GM19239 (cell line): ENCODE measurements at places on chromosomes 2 and 18.

GRCh38 chr2:169105476-169105875 is 36.1 kb downstream of the DHRS9 start:
- no peak for DNase-seq

GRCh38 chr18:32301361-32301760 is 111.5 kb downstream of the MEP1B start:
- no peak for DNase-seq

DNA sequence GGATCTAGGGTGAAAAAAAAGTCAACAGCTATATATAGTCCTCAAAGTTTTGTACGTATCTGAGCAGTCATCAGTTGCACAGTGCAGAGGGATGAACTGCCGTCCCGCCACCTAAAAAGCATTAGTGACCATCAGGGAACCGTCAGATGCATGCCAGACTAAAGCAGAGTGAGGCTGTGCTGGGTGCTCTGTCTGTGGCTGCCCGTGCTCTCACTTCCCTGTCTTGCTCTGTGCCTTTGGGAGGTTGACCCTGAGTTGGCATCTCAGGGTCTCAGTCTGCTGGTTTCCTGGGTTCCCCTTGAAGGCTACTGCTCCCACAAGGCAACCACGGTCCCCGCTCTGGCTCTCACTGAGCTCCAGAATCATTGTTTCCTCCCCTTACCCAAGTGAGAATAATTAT is 11.1 kb downstream of the CLUL1 start:
- no peak for DNase-seq

DNA sequence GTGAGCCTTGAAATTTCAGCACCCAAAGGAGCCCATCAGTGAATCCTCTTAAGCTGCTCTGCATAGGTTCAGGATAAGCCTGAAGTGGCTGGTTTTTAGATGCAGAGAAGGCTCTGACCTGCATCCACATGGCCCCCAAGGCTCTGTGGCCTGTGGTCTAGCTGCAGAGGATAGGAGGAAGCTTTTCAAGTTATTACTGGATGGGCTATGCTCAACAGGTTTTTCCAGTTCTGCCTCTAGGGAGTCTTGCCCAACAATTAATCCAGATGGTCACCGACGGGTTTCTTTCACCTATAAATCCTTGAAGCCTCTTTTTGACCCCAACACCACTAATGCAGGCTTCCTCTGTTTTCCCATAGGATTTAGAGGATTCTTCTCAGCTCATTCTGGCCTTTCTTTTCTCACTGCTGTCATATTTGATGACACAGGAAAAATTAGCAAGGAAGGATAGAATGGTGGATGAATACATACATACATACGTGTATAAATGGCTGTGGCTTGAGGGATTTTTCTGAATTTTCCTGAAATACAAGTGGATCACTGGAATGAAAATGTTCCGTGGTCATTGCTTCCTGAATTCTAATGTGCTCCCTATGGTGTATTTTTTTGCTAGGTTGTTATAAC is 52.2 kb upstream of the BCL2L11 start:
- no peak for DNase-seq

- DNase-seq = peak; percentile 37
Measured at GRCh38 chr2:121095257-121096080, 189.5 kb downstream of the TFCP2L1 start.

DNA sequence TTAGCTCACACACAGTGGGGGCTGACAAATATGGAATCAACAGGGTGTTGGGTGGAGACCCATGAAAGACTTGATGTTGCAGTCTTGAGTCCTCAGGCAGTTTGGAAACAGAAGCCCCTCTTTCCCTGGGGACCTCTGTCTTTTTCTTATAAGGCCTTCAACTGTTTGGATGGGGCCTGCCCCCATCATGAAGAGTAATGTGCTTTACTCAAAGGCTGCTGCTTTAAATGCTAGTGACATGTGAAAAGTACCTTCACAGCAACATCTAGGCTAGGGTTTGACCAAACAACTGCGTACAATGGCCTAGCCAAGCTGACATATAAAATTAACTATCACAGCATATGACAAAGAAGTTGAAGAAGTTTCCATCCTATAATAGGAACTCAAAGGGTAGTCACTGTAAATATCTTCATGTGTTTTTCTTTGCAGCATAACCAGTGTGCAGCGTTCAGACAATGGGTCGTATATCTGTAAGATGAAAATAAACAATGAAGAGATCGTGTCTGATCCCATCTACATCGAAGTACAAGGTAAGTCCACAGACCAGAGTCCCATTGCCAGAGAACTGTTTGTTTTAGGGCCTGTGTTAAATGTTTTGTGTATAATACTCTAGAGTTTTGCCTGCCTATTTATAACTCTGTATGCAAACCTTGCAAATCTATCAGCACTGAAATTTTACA is 46.3 kb downstream of the MERTK start:
- DNase-seq = peak; percentile 12

- no peak for DNase-seq
Measured at GRCh38 chr18:76209597-76209996, 285.4 kb downstream of the ZNF516 start.

GRCh38 chr2:233822101-233822771 is 32.1 kb downstream of the HJURP start:
- DNase-seq = no peak

DNA sequence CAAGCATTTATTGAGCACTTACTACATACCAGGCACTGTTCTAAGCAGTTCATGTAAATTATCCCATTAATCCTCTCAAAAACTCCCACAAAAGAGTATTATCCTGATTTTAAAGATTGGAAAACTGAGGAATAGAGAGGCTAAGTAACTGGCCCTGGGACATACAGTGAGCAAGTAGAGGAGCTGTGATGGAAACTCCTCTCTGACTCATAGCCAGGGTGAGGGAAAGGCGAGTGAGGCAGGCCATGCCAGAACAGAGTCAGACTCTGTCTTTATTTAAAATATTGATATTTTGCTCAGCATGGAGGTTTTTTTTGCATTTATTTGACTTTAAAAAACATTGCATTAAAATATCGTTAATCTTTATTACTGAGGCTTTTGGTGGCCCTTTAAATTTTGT is 208.0 kb downstream of the LOXHD1 start:
- DNase-seq = no peak

GRCh38 chr2:10499911-10500521 is 51.9 kb upstream of the ODC1 start:
- DNase-seq = no peak

GRCh38 chr2:112056626-112056987 is 1.5 kb downstream of the TMEM87B start:
- DNase-seq = no peak
